Neural crest cell (in vitro differentiated cells): ENCODE measurements at places on chromosomes 16 and 17. TPM values are rescaled to one million over a fixed set of nuclear protein-coding genes. Genes with fewer than 3 reads are reported as not detected.

DNA sequence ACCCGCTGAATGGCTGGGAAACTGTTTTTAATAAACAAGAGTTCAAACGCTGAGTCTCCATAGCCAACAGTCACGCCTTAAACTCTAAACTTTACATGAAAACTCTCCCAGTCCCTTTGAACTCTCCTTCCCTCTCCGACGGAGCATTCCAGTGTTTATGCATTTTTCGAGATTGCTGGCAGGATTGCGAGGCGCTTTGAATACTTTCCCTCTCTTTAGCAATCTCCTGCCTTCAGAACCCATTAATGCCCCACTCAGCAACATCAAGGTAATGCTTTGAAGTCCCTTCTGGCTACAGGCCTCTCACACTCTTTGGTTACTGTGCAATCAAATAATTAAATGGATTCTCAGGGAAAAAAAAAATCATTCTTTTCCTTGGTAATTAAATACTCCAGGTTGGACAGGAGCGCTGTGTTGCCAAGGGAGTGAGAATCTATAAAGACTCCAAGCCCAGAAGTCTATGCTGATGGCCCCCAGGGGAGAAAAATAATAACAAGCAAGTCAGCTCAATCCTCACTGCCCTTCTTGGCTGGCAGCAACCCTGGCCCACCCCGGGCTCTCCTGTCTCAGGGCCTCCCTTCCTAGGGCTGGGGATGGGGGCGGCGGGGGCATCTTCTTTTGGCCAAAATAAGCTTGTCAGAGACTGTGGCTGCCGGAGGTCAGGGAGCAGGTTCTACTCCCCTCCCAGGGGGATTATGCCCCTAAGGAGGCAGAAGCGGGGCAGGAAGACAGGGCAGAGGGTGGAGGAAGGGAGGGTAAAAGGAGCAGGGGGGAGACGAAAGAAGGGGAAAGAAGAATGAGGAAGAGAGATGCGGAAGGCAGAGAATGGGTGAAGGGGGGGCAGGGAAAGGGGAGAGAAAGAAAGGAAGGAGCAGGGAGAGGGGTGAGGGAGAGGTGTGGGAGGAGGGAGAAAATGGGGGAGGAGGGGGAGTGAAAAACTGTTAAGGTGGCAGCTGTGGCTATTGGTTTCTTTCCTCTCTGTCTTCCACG, 45.2 kb downstream of the AXIN2 start:
- no peaks in the 10 kb centered on the region for H3K36me3 ChIP-seq
- DNase-seq, result no peak
- H3K4me1 ChIP-seq, result peaks cover 39% of the 10 kb centered on the region
- no peaks in the 10 kb centered on the region for H3K27me3 ChIP-seq
- peak overlapping the region; percentile 21 for H3K4me3 ChIP-seq
- H3K27ac ChIP-seq, result peak overlapping the region; percentile 0

- no peaks in the 10 kb centered on the region for H3K4me1 ChIP-seq
- H3K36me3 ChIP-seq, result no peaks in the 10 kb centered on the region
- H3K27me3 ChIP-seq, result no peaks in the 10 kb centered on the region
- H3K4me3 ChIP-seq, result no peak overlapping the region
- H3K27ac ChIP-seq, result no peak overlapping the region
Observed at GRCh38 chr16:65445313-65446260, 323.7 kb upstream of the CDH11 start.

GRCh38 chr17:45020354-45021138, 30.9 kb downstream of the DCAKD start:
- DNase-seq, result no peak
- H3K36me3 ChIP-seq, result peaks cover 5% of the 10 kb centered on the region
- H3K4me3 ChIP-seq, result peak overlapping the region; percentile 76
- H3K27ac ChIP-seq, result no peak overlapping the region
- peaks cover 28% of the 10 kb centered on the region for H3K4me1 ChIP-seq

Gene SARM1
- total RNA-seq, result 47.5 and 52.5 TPM in 2 replicates

Gene MYOCD
- total RNA-seq, result 0.09 and 0.23 TPM in 2 replicates

DNA sequence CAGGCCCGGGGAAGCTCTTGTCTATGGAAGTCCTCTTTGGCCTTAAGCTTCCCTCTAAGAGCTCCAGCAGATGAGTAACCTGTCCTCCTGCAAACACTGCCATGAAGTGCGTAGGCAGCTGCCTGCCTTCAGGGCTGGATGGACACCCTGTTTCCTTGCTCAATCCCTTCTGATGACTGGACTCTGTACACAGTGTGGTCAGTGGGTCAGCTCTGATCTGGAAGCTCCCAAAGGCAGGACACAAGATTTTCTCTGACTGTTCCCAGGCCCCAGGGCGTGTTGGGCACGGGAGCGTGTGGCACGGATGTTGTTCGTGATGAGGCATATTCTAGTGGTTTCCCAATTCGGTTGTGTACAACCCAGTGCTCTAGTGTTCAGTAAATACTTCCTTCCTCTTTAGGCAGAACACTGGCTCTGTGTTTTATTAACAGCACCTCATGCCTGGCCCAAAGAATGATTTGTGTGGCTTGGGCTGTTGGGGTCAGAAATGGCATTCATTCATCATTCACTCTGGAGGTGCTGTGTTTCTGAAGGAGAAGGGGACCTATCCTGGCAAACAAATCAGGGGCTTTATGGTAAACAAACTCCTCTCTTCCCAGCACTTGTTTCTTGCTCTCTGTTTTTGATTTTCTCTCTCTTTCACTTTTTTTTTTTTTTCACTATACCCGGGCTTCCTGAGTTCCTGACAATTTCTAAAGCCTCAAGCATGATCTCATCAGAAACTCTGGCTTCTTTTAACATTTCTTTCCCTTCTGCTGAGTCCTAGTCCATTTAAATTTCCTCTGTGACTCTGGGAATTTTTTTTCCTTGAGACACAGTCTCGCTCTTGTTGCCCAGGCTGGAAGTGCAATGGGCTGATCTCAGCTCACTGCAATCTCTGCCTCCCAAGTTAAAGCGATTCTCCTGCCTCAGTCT, 12.0 kb upstream of the RNF157 start:
- peaks cover 19% of the 10 kb centered on the region for H3K4me1 ChIP-seq
- H3K4me3 ChIP-seq, result no peak overlapping the region
- peak overlapping the region; percentile 76 for H3K27ac ChIP-seq
- no peaks in the 10 kb centered on the region for H3K27me3 ChIP-seq
- DNase-seq, result no peak
- H3K36me3 ChIP-seq, result no peaks in the 10 kb centered on the region

DNA sequence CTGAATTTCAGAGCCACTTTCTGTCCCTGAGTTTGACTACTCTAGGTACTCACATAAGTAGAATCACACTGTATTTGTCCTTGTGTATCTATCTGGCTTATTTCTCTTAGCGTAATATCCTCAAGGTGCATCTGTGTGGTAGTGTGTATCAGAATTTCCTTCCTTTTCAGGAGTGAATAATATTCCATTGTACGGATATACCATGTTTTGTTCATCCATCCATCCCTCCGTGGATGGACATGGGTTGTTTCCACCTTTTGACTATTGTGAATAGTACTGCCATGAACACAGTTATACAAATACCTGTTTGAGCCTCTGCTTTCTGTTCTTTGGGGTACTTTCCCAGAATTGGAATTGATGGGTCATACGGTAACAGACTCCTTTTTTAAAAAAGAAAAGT, 111.7 kb downstream of the PITPNC1 start:
- H3K27me3 ChIP-seq, result no peaks in the 10 kb centered on the region
- H3K4me1 ChIP-seq, result peaks cover 26% of the 10 kb centered on the region
- DNase-seq, result no peak

DNA sequence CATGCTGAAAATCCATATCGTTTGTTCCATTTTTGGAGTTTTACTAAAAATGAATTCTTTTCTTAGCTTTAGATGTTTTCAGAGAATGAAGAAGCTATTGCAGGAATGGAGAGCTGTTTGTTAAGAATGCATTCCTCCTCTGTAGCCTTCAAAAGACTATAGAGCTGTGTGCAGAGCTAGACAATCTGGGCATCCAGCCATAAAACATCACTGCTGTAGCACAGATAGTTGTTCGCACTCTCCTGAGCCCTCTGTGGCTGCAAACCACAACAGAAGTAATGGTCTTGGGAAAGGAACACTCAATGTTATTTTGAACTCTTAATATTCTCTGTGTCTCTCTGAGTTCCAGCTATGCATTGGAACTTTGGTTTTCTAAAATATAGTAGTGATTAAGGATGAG, 4.9 kb downstream of the TNRC6C start:
- H3K27ac ChIP-seq, result no peak overlapping the region
- H3K27me3 ChIP-seq, result no peaks in the 10 kb centered on the region
- no peak for DNase-seq
- peak overlapping the region; percentile 68 for H3K4me3 ChIP-seq

Gene TBC1D3G
- not detected in 2 replicates for total RNA-seq
